ENCODE measurements at places on chromosomes 13 and 19.

DNA sequence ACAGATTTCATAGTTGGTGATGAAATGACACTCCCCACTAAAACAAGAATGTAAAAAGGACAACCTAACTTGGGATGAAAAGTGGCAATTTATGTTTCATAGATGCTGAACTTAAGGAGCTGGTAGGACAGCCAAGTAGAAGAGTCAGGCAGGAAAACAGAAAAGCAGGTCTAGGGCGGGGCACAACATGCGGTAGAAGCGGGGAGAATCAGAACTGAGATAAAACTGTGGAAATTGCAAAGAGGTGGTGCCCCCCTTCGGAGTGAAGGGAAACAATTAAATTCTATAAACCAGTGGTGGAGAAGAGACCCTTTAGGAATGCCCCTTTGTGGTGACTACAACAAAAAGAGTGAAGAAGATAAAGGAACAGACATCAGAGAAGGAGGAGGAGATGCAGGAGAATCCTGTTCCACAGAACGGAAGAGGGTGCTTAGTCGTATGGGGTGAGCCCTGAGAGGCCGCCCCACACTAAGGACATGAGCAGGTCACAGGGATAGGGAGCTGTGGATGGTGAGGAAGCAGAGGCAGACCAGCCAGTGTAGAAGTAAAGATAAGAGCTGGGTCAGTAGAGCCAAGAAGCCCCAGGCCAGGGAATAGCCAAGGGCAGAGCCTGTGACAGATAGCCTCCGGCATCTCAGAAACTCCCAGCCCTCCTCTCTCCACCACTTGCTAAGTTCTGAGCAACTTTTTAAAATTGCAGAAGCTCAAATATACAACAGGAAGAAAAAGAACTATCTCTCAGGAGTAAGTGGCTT is 100.3 kb upstream of the DOCK9 start:
- no peak for DNase-seq

GRCh38 chr19:23241419-23241818 is 8.8 kb downstream of the ZNF724 start:
- DNase-seq, result no peak

GRCh38 chr13:29081036-29081435 is 260.9 kb downstream of the MTUS2 start:
- DNase-seq, result no peak

DNA sequence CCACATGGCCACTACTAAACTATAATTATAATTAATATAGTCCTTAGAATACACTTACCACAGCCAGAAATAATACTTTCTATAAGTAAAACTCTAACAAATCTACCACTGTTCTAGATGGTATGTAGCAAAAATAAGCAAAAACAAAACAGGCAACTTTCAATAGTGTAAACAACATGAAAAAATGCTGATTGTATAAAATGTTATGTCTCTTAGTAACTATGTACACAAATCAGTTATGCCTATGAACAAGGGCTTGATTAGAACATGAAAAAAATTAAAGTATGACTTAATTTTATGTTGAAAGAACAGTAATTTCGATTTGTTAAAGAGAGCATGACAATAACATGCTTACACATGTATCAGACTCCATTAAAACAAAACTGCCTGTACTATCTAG is 60.7 kb downstream of the LATS2 start:
- no peak for DNase-seq

DNA sequence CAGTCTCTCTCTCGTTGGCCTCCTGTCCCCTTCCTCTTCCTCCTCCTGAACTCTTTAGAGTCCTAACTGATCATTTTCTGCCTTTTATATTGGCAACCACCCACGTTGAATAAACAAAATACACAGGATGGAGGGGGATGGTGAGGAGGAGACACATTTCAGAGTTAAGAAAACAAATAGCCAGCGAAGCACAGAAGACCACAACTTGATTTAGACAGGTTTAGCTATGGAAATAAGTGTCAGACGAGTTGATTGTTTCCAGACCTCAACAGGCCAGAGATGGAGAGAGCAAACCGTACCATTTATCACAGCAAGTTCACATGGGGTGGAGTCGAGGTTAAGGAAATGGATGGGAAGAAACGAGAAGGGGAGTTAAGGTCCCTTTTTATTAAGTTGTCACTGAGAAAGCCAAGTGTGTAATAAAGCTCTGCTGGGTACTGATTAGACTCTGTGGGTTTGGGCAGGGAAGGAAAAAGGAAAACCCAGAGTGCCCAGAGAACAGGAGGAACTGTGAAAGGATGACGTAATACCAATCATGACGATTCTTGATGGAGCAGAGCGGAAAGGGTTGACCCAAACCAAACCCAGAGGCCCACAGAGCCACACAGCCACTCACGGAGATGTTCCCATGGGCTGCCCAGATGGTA is 11.1 kb upstream of the SERP2 start:
- DNase-seq, result no peak
